Globus pallidus (tissue), 1 donor: ENCODE measurements at places on chromosomes 2 and 18.

DNA sequence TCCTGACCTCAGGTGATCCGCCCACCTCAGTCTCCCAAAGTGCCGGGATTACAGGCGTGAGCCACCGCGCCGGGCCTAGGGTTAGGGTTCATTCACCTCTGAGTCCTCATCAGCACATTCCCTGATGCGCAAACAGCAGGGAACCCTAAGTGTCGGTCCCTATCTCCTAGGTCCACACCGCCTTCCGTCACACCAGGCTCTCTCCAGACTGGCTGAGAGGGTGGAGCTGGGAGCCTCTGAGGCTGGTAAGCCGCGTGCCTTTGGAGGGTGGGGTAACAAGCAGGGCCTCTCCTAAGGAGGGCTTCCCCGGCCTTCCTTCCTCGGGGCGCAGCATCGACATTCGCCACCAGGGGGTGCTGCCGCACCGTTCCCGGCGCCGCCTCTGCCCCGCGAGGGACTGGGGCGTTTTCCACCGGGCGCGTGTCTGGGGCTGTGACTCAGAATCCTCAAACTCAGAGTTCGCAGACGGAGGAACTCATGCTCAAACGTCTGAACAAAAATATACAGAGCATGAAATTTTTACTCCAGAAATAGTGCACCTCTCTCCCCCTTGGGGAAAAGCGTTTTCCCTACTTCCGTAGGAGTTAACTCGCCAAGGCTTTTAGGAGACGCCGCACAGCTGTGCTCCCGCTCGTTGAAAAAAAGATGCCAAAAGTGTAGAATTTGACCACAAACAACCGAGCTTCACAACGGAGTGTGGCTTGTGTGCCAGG, 63.9 kb upstream of the ASAP2 start:
- peak; percentile 59 for DNase-seq

- no peak for DNase-seq
Observed at GRCh38 chr2:218607436-218608115, at the start of gene PLCD4. Gene PLCD4, plus strand, starts transcription at chr2:218607899. Its CDS starts 7,841 bp downstream, at chr2:218615740.

DNA sequence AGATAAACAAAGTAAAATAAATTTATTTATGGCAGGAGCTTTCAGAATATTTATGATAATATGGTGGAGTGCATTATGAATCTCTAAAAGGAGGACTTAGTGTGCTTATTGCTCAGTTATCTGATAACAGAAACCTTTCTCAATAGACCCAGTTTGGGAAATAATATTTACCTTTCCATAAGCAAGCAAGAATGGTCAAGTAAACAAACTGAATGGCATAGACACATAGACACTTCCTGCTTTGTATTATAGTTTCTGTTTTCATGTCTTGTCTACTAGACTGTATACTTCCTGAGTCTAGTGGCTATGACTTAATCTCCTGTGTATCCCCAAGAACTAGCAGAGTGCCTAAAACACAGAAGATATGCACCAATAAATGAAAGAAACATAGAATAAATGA, 87.8 kb downstream of the UPP2 start:
- no peak for DNase-seq

- no peak for DNase-seq
Observed at GRCh38 chr18:23238152-23238531, 102.9 kb downstream of the CABLES1 start.

DNA sequence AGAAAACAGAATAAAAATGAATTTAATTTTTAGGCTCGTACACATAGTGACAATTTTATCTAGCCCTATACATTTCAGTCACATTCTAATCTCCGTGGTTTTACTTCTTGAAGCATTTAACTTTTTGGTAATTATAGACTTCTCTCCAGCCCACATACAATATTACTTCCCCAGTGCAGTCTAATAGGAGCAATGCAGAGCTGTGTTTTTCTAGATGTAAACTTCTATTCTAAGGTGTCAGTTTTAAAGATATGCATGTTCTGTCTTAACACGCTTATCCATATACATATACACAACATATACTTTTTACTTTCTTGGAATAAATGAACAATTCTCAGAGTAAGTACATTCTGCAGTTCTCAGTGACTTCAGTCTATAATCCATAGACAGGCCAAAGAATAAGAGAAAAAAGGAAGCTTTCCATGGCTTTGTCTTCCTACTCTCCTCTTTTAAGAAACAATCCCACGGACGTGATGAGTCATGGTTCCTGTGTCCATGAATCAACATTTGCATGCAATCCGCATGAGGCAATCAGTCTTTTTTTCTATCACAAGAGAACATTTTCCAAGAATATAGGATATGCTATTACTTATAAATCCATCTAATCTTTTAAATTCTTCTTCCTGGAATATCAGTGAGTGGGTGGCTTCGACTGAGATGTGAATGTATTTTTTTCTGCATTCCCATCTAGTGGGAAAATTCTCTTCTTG, 42.8 kb downstream of the CCDC102B start:
- DNase-seq = no peak

- DNase-seq = peak; percentile 36
Observed at GRCh38 chr2:190446193-190446592, 38.0 kb downstream of the MFSD6 start.

DNA sequence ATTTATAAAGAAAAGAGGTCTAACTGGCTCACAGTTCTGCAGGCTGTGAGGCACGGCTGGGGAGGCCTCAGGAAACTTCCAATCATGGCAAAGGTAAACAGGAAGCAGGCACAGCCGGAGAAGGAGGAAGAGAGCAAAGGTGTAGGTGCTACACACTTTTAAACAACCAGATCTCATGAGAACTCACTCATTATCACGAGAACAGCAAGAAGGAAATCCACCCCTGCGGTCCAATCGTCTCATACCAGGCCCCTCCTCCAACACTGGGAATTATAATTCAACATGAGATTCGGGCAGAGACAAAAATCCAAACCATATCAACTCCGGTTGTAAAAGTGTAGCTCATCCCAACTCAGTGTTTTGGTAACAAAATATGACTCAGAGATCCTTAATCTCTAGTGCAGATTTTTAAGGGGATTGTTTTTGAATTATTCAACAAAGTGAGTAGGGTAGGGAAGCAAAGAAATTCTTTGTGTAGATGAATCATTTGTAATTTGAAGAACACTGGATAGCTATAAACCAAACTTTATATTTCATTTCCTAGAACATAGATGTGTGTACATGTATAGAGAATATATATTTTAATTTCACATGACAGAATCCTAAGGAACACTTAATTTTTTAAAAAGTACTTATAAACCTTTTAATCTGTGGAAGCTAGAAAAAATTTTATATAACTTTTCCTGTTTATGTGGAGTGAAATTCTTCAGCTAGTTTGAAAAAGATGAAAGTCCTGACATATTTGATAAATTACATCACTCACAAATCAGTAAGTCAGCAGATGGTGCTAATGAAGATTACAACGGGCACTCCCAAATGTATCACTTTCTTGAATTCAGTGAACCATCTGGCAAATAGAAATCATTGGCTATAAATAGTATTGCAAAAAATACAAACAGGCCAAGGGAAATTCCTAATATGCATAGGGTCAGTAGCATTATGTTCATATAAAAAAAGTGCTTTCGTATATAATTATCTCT, 130.1 kb downstream of the OLA1 start:
- no peak for DNase-seq
